ENCODE measurements at places on chromosomes 2 and 18. TPM values are rescaled to one million over a fixed set of nuclear protein-coding genes. Genes with fewer than 3 reads are reported as not detected.

GRCh38 chr18:37754141-37754540, 188.5 kb upstream of the CELF4 start:
- no peak for DNase-seq

DNA sequence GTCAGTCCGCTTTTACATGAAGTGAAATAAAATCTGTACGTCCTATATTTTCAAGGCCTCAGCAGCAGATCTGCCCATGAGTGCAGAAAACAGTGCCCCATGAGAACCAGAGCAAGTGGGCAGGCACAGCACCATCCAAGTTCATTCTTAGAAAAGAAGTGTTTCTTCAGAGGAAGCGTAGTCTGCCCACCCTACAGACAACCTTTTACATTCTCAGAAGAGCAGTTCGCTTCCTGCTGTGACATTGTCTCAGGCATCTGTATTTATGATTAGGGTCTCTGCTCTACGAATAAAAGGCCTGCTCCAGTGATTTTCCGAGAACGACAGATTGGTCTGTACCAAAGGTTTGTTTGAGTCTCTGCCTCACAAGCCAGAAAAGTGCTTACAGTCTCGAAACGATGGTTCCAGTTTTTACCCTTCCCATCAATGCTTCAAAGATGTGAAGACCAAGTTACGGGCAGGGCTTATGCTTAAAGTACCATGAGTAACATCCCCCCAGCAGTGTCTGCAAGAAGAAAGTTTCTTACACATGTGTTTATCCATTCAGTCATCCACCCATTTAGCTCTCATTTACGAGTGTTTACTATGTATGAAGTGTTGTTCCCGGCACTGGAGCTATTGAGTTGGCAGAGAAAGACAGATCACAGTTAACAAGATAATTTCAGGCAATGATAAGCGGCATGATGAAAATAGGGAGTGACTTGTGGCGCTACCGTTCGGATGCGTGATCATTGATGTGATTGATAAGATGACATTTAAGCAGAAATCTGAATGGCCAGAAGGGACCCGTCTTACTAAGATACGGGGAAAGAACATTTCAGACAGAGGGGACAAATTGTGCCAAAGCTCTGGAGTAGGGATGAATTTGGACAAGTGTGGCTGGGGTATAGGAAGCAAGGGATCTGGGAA, 31.4 kb upstream of the CTLA4 start:
- DNase-seq: no peak

- no peak for DNase-seq
These were observed 1035.8 kb upstream of the FANCL start for GRCh38 chr2:59276917-59277316.

DNA sequence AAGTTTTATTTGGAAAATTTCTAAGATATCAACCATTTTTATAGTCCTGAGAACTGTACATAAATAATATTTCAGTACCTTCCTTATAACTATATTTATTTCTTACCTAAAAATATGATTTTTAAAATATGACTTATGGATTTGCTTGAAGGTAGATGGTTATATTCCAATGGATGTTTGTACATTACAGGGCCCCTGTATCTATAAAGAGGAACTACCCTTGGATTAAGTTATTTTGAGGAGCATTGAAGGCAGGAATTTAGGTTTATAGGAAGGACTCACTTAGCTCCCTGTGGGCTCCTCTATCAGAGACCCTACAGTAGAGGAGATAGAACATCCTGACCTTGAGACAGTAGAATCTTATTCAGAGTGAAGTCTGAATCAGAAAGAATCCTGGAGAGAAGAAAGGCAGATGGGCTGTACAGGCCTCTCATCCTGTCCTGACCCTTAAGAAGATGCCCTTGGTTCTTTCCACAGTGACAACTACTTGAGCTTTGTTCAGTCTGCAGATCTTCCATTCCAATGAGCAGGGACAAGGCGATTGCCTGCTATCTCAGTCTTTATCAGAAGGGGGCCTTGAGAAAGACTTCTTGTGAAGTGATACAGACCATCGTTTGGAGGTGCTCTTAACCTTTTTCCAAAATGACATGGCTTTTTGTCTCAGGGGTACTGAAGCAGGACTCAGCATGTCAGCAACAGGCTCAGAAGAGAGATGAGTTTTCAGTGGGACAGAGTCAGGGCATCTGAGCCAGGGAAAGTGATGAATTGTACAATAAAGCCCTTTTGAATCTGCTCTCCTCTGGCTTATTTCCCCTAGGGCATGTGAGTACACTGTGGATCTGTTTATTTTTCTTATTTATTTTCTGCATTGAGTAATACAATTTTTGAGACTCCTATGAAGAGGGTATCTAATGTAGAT, 20.9 kb downstream of the OXER1 start:
- DNase-seq: no peak

GRCh38 chr2:170056900-170057299, 121.0 kb upstream of the MYO3B start:
- no peak for DNase-seq

GRCh38 chr2:111022633-111023032, 98.1 kb upstream of the BCL2L11 start:
- DNase-seq: no peak

DNA sequence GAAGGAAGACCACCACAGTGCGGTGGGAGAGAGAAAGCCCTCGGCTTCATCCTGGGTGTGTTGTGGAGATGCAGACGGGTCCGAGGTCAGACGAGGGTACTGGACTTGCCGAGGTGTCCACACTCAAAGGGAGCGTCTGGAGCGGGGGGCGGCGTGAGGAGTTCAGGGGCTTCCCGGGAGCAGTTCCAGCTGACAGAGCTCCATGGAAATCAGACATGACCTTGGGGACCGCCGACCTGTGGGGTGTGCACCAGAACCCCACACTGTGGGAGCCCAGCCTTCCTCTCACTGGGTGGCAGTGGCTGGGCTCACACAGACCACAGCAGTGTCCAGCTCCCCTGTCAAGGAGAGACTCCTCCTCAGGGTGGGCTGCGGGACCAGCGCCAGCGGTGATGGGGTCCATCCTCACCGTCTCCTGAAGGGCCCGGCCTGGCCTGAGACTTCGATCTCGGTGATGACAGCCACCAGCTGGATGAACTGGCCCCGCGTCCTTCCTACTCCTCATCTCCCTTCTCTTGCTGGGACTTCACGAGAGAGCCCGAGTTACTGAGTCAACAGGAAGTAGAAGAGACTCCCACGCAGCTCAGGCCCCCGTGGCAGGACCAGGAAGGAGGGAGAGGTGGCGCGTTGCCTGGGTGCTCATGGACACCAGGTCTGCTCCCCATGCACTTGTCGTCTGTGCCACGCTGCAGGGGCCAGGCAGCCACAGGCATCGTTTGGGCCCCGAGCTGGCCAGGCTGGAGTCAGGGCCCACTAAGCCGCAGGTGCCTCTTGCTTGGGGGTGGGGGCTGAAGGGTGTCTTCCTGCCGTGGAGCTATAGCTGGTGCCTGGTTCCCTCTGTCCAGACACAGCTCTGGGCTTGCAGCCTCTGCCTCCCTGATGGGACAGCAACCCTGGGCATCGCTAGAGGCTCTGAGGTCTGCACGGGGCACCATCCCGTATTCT, 101.9 kb upstream of the CTDP1 start:
- DNase-seq: no peak

GRCh38 chr2:172345956-172346555, 81.3 kb upstream of the ITGA6 start:
- DNase-seq: peak; percentile 64

GRCh38 chr2:190435031-190435670, 27.0 kb downstream of the MFSD6 start:
- DNase-seq: no peak

- no peak for DNase-seq
These were observed 4.3 kb upstream of the PTMA start for GRCh38 chr2:231704017-231704416.

DNA sequence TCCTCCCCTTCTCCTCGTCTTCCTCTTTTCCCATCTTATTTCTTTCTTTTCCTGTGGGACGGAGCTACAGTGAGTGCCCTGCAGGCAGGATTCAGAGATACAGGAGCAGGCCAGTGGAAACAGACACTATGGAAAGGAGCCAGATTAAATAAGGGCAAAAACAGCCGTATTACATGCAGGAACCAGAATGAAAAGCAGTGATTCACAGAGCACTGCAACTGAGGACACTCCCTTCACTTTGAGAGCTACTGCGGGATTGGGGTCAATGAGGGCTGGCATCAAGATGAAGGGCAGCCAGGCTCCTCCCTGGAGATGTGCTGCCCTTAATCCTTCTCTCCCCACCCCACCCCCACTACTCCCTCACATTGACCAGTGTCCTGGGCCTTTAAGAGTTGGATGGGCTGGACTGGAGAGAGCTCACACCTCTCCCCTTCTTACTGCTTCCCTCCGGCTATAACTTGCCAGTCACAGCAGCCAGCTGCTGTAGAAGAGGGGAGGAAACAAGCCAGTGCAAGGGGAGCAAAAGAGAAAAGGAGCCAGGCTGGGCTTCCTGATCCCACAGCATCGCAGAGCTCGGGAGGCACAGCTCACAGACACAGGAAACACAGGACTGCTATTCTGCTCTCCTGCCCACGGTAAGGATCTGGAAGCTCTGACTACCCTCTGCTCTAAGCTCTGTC, at the start of gene PLCD4:
PLCD4 (plus strand) TSS at position 464 of the 680 bp plus-strand sequence. CDS start 7,841 bp downstream, outside the sequence.
- no peak for DNase-seq

GRCh38 chr18:55983433-55983832, 395.4 kb upstream of the TCF4 start:
- DNase-seq: no peak

DNA sequence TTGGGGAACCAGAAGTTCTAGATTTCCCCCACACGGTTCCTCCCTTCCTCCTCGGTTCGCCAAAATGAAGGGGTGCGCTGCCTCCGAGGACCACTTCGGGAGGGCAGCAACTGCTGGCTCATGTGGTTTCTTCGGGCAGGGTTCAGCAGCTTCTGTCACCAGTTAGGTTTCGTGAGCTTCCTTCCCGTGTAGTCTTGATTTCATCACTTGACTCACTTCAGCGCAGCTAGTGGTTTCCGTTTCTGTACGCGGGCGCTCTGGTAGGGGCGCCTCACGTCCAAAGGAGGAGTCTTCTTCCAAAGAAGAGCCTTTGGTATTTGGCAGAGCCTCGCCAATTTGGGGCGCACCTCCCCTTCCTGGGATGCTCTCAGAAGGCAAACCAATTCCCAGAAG, 485 bp upstream of the GALNT3 start:
- DNase-seq: peak; percentile 76

GRCh38 chr18:29811519-29811918, 1231.0 kb downstream of the DSC3 start:
- DNase-seq: no peak

DNA sequence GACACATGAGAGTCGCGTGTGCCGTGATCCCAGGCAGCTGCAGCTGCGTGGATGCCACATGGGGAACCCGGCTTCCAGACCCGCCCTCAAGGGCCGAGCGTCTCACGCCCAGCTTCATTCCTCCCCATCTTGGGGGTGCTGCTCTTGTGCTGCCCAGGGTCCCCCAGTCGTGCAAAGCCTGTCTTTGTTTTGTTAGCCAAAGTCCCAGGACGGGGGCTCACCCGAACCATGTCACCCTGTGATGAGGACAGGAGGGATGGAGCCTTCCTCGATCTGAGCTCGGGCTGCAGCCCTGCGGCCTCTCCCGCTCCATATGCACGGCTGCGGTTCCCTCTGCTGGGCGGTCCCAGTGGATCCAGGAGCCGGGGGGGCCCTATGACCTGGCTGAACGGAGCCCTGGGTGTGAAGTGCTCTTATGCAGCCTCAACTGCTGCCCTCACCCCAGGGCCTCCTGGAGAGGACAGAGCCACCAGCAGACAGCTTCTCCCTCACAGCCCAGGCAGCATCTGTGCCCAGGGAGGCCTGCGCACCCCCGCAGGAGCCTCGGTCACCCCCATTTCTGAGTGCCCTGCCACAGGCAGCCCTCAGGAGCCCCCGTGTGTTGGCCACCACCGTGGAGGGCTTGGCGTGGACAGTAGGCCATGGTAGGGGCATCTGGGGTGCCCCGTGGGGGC, 99.0 kb upstream of the CTDP1 start:
- DNase-seq: no peak

DNA sequence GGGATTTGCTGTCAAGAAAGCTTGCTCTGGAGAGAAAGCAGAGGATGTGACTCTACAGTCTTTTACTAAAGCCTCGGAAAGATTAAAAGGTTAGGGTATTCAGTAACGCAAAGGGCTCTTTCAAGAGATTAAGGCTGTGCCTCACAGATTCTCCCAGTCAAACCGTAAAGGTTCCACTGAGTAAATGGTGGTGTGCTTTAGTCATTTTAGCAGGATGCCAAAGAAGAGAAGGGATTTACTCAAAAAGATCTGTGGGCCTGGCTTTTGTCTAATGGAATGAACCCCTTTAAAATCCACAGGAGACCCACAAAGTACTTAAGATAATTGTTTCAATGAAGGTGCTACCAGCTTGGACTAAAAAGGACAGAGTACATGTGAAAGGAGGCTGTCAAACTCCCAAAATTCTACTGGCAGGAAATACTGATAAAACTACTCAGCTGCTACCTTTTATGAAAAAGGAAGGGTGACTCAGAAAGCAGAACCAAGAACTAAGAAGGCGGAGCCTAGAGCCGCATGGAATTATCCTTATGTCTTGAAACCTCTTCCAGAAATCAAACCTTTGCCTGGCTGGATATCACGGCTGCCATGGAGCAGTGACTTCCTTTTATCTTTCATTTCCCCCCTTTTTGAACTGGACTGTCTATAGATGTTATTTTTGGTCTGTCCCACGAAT, 670.2 kb upstream of the ZEB2 start:
- DNase-seq: no peak

DNA sequence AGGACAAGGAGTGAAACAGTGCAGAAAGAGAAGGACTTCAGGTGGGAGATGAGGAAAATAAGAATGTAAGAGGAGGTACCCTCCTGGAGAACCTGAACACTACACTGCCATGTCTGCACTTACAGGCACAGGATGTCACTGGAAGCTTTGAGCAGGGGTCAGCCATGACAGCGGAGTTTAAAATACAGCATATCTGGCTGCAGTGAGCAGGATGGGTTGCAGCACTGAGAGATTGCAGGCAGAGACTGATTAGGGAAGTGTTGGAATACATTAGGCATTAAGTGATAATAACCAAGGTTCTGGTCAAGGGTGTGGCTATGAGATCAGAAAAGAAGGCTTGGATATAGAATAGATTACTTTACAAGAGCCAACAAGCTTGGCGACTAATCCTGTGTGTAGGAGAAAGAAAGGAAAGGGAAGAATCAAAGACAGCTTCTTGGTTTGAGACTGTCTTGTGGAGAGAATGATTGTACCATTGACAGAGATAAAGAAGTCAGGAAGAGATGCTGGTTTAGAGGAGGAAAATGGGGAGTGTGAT, 171.1 kb upstream of the RBMS1 start:
- no peak for DNase-seq

The ZNF521 gene
- polyA plus RNA-seq: 3.5 TPM

The SLC9A4 gene
- polyA plus RNA-seq: not detected

The CFAP221 gene
- polyA plus RNA-seq: 3.0 TPM

The CDK5R2 gene
- polyA plus RNA-seq: 1.4 TPM

The VWA3B gene
- 1.4 TPM for polyA plus RNA-seq

The FSIP2 gene
- polyA plus RNA-seq: under 0.01 TPM

The RAPGEF4 gene
- polyA plus RNA-seq: 7.2 TPM

The SLC23A3 gene
- 13.0 TPM for polyA plus RNA-seq

The SPHKAP gene
- 0.01 TPM for polyA plus RNA-seq

The G6PC2 gene
- polyA plus RNA-seq: 0.12 TPM

Measured in small intestine (tissue), 16 donors.